ENCODE measurements at places on chromosomes 6 and 20. TPM values are rescaled to one million over a fixed set of nuclear protein-coding genes. Genes with fewer than 3 reads are reported as not detected.
A peak's percentile ranks its signal among the peaks of the same experiment; 100 is the strongest.

RNF39 gene
- total RNA-seq = 0.14 TPM

DEF6 gene
- 6.5 TPM for total RNA-seq

TAGAP gene
- not detected for total RNA-seq

FBXO30 gene
- 8.3 TPM for total RNA-seq

SLX4IP gene
- total RNA-seq = 3.9 TPM

MEI4 gene
- total RNA-seq = 0.38 TPM

SLC22A2 gene
- total RNA-seq = 0.42 TPM

SLC52A3 gene
- 33.8 TPM for total RNA-seq

CRNKL1 gene
- total RNA-seq = 17.1 TPM

SOX18 gene
- 0.52 TPM for total RNA-seq

IER3 gene
- total RNA-seq = 141 TPM

ZNF341 gene
- total RNA-seq = 7.0 TPM

LGSN gene
- 0.07 TPM for total RNA-seq

POU5F1 gene
- total RNA-seq = 4,433 TPM

DNA sequence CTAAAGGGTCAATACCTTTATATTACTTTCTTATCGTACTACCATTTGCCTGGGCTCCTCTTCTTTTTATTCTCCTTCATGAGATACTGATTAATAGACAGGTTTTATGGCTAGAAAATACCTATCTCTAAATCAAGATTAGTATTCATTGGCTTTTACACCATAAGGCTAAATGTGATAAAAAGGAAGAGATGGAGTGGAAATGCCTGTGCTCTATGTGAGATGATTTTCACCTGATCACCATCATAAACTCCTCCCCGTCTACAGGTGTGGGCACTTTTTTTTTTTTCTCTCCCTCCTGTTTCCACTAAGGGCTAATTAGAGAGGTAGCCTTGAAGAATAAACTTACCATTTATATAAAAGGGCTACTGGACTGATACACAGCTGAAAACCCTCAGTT lies at the start of gene GLYATL3:
GLYATL3 (plus strand) TSS at position 301 of the 400 bp plus-strand sequence. CDS start 12,068 bp downstream, outside the sequence.
- no peak for DNase-seq

DNA sequence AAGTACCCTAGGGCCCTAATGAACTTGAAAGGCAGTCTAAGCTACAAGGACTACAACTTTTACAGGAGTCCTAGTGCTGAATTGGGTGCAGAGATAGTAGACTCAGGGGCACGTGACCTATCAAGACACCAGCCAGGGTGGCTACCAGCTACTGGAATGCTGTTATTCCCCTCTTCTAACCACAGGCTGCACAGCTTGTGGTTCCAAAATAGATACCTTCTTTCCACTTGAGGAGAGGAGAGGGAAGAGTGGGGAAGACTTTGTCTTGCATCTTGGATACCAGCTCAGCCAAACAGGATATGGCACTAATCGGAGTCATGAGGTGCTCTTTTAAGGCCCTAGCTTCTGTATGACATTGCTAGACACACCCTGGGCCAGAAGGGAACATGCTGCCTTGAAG lies 60.0 kb upstream of the MTRF1L start:
- DNase-seq = no peak

GRCh38 chr6:7535498-7535897 lies 6.0 kb upstream of the DSP start:
- no peak for DNase-seq

DNA sequence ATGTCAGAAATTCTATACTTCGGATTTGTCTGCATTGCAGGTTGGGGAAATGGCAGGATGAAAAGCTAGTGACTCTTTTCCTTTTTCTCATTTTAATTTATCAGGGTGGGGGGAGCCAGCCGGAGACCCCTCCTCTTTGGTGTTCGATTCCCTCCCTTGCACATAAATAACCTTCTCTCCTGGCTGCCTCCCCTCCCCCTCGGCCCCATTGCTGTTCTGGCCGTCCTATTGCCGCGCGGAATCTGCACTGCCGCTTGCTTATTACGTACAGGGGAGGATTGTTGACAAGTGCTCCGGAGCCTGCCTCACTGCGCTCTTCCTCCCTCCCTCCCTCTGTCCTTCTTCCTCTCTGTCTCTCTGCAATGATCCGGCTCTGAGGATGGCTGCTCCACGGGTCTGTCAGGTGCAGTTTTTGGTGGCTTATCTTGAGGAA lies 154.7 kb downstream of the JARID2 start:
- DNase-seq = peak; percentile 60

DNA sequence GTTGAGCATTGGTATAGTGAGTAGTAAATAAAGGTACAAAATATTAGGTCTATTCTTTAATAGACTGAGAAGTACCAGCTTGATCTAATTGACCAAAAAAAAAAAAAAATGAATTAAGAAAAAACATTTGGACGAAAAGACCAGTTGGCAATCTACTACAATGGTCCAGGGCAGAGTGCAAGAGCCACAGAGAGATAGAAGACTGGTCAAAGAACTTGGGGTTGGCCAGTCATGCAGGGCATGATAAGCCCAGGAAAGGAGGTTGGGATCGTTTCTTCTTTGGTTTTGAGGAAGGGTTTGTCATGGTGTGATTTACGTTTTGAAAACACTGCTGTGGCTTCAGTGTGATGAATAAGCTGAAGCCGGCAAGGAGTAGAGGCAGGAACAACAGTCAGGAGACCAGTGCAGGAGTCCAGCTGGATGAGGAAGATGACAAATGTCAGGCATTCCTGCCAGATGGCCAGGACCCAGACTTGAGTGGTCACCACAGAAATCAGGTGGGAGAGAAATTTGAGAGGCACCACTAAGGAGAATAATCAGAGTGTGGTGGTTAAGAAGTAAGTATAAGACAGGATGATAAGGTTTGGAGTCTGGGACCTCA lies 14.0 kb downstream of the SMLR1 start:
- DNase-seq = no peak

DNA sequence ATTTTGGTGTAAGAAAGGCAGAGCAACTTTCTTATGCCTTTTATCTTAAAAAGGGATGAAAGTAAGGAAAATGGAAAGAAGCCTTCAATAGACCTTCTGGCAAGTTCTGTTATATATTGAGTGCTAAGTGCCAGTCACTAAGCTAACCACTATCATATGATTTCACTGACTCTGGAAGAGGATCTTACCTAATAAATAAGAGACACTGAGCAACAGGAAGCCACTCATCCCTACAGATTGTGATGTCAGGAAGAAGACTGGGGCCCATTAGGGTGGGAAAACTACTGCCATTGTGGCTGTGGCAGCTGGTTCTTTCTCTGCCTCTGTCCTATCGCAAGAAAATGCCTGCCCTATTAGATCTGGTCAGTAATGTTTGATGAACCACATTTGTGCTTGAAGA lies 89.6 kb downstream of the AIG1 start:
- DNase-seq = no peak

DNA sequence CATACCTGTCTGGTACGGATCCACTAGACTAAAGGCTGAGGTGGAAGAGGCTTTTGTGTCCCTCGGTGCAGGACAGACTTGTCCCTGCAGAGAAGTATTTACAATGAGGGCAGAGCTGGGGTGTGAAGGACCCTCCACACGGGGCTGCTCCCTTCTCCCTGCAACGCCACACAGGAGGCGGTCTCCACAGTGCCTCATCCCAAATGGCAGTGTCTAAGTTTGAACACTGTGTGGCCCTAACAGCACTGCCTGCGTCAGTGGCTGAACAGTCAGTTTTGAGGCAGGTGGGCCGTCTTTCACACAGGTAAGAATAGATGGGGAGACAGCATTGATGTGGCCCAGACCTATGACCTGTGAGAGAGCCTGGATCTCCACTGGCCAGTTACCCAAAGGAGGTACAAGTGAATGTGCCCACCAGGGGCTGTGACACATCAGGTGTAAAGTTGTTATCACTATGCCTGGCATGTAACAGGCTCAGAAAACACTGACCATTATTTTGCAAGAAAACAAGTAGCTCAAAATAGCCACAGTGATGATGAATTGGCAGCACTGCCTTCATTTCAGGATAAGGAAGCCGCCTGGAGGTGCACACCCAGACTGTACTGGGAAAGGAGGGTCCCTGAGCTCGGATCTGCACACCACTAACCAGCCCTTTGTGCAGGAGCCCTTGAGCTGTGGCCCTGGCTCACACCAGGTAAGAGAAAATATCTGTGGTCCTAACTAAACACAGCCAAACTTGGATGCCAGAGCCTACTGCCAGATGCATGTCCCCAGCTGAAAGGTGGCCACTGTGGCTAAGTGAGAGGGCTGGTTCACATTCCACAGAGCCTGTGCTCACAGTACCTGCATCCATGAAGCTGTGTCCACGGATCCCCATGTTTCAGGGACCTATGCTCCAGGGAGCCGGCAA lies 246.7 kb downstream of the DLL1 start:
- DNase-seq = no peak

- no peak for DNase-seq
Measured at GRCh38 chr6:47151232-47151898, 109.2 kb upstream of the ADGRF1 start.

DNA sequence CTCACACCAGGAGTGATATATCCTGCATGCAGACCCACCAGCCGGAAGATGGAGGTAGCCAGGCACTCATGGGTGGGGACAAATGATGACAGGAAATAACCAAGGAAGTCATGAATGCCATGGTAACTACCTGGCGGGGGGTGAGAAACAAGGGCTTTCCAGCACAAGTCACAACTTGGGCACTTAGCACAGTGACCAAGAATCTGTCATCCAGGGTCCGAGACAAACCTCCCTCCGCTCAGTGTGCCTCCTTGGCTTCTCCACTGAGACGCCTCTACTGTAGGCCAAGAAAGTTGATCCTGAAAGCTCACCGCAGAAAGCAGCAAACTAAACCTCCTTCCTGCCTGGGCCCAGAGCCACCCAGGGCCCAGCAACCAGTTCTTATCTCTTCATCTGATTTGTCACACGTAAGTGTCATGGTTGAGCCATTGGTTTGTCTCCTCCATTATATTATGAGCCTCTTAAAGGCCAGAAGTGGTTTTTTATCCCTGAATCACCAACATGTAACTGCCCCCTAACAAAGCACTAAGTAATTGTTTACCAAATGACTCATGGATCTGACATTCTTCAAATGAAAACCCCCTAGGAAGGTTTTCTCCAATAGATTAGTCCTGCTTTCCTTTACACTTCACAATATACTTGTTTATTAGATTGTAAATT lies 84.3 kb upstream of the TAB2 start:
- DNase-seq = no peak

- peak; percentile 65 for DNase-seq
Measured at GRCh38 chr20:21053002-21053762, 53.0 kb downstream of the LINC00237 start.

GRCh38 chr20:45890985-45891983 lies at the start of the genes CTSA and NEURL2:
Gene CTSA, plus strand, starts transcription at chr20:45891335. Its CDS starts 234 bp downstream, at chr20:45891569.
Gene NEURL2, minus strand, starts transcription at chr20:45891208. Its CDS starts 217 bp downstream, at chr20:45890991.
- DNase-seq = peak; percentile 99

DNA sequence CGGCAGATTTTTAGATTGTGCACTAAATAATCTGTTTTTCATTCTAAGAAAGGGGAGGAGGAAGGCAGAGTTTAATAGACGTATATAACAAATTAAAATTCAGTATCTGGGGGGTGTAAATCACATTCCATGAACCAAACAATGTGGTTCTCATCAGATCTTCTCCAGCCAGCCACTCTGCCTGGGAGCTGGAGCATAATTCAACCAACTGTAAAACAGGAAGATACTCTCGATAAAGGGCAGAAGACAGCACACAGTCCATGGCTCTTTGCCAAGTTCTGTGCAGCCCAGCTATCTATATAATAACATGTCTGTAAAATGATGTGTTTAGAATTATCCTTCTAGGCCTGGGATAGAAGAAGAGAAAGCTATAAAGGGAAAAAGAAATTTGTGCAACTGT lies 289.9 kb upstream of the ZFP64 start:
- DNase-seq = no peak

GRCh38 chr20:35739294-35740163 lies 2.5 kb downstream of the RBM39 start:
- DNase-seq = no peak

- DNase-seq = peak; percentile 52
Measured at GRCh38 chr20:17752459-17752858, 52.7 kb downstream of the BANF2 start.

DNA sequence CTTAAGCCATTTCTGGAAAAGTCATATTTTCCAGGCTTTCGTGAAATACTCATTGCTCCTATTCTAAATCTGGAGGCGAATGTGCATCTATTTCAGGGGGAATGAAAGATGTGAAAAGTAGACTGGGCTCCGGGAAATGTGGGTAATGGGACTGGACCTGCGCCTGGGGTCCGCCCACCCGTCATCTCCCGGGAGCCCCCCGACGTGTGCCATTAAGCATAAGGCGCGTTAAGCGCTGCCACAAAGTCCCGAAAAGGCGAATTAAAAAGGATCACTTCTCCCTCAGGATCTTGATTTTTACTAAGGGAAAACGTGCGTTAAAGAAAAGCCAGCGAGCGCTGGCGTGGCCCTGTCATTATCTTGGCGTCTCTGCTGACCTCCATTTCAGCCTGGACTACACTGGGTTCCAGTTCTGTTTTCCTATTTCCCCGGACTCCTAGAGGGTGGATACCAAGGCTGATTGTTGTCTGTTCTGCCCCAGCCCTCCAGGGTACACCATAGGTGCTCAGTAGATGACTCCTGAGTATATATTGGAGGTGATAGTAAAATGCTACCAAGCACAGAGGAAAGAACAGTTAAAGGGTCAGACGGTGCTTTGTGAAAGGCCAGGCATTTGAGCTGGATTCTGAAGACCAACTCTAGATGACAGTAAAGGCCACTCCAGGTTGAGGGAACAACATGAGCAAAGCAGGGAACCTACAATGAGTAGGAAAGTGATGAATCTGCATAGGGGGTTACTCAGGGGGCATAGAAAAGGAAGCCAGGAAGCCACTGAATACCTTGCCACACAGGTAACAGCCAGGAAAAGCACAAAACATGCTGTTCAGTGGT lies 89.2 kb upstream of the ARID1B start:
- peak; percentile 67 for DNase-seq

DNA sequence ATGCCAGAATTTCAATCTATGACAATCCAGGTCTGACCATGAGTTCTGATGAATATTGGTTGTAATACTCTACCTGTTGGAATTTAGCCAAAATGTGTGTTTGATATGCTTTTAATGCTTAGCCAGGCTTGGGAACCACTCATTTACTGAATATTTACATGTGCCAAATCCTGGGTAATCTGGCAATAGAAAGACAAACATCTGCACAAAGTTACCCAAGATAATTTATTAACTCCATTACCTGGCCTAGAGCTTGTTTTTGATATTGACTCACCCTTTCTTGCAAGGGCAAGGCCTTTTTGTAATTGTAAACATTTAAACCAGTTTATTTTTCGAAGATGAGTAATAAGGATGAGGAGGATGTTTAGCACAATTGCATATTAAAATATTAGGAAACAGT lies 13.5 kb upstream of the CD2AP start:
- no peak for DNase-seq

- DNase-seq = no peak
Measured at GRCh38 chr6:167211881-167212712, 54.3 kb upstream of the GPR31 start.

- DNase-seq = no peak
Measured at GRCh38 chr6:169824848-169825557, 73.6 kb downstream of the ERMARD start.

DNA sequence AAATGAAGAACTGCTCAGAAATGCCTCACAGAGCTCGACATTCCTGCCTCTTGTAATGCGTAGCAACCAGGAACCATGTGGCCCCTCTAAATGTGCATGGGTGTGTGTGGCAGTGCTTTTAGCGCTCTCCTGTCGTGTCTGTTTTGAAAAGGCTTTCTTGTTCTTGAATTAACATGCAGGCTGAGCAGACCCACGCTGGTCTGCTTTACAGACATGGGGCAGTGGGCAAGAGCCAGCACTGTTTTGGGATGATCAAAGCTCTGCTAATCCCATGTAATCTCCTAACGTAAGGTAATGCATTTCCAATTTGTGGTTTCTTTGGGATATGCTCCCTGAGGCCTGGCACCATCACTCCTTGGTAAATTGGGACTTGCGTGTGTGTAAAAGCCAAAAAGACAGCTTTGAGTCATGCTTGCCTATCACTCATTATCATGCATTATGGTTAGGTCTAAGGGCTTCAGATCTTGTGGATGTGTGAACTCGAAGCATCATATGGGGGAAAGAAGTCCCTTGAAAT lies 11.8 kb downstream of the RIPOR2 start:
- peak; percentile 27 for DNase-seq

Measured in H7 (cell line).